Activated T-helper 9 cell treated with anti-CD3 and anti-CD28 coated beads, Interleukin-2, amount 50 U/mL, for 16 hours (primary cell): ENCODE measurements at places on chromosomes 4 and X.

DNA sequence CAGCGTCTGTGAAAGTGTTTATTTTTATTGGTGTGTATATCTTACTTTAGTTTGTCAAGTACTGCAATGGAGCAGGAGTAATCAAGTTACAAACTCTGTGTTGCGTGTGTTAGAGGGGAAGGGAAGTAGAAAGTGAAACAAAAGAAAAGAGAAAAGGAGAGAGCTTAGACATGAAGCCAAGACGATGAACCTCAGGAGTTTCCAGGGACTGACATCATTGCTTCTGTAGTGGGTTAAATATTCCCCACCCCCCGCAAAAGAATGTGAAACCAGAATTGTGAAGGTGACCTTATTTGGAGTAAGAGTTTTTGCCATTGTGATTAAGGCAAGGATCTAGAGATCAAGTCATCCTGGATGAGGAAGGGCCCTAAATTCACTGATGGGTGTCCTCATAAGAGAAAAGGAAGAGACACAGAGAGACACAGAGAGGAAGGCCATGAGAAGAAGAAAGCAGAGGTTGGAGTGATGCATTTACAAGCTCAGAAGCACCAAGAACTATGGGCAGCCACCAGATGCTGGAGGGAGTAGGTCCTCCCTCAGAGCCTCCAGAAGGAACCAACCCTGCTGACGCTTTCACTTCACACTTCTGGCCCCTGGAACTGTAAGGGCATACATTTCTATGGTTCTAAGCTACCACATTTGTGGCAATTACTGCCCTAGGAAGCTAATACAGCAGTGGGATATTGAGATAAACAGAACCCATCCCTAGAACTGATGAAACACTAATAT lies 173.6 kb upstream of the SFRP2 start:
- no peak for DNase-seq

- DNase-seq, result no peak
These were observed 64.2 kb upstream of the DIPK2B start for GRCh38 chrX:45264865-45265264.

DNA sequence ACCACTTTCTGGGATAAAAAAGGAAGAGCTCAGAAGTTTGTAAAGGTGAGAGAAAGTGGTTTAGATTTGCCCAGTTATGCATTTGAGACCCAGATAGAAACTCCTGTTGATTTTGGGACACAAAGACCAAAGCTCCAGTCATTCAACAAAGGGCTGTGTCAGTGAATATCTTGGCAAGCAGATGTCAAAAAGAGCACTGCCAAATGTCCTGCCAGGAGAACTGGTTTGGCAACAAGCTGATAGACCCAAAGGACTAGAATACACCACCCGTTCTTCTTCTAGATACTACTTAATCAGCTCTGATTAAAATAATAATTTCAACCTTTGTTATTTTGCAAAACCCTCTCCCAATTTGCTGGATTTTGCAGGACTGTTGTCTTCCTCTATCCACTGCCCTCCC lies 121.4 kb downstream of the NHS start:
- DNase-seq, result no peak

DNA sequence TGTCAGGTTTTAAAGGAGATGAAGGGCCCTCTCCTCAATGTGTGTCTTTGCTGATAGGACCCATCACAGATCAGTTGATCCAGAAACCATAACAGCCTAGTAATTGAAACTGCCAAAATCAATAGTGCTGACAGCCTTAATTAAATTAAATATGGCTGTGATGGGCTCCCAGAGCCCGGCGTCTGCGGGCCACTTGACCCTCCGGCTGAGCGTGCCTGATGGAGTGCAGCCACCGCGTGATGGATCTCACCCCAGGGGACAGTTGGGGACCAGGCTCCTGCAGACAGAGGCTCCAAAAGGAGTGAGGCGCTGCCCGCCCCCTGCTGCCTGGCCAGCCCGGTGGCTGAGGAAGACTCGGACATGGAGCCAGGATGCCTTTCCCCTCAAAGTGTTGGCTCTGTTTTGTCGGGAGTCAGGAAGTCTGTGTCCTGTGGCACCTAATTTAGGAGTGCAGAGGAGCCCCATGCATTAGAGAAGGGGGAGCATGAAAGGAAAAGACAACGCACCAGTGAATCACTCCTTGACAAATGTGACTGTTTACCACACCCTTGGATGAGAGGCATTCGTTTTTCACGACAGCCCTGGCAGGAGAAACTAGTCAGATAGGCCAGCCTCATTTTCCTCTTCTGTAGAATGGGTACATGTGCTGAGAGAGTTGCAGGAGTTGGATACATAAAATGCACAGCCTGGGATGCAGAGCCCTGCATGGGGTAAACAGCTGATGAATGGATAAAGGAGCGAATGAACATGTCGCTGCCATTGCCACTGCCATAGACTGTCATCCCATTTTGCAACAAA lies 40.9 kb upstream of the MSX1 start:
- no peak for DNase-seq

- DNase-seq, result no peak
These were observed 1290.5 kb downstream of the ADGRL3 start for GRCh38 chr4:62490635-62491034.

GRCh38 chr4:104869831-104870230 lies 276.8 kb upstream of the TET2 start:
- DNase-seq, result no peak

DNA sequence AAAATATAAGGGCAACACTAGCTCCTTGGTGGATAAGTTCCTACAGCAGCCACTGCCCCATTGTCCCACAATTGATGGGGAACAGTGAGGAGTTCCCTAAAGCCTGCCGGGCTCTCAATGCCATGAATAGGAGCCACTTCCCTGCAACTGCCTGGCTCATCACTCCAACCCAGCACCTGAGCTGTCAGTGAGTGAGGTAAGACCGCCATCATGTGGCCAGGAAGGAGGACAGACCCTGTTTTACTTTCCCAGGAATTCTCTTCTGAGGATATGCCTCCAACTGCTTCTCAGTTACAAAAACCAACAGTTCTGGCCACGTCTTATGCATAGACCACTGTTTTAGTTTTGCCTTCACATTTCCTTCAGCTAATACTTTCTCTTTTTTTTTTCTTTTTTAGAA lies 45.5 kb downstream of the SRPX start:
- no peak for DNase-seq

GRCh38 chr4:83723609-83724008 lies 187.7 kb downstream of the GPAT3 start:
- DNase-seq, result no peak

DNA sequence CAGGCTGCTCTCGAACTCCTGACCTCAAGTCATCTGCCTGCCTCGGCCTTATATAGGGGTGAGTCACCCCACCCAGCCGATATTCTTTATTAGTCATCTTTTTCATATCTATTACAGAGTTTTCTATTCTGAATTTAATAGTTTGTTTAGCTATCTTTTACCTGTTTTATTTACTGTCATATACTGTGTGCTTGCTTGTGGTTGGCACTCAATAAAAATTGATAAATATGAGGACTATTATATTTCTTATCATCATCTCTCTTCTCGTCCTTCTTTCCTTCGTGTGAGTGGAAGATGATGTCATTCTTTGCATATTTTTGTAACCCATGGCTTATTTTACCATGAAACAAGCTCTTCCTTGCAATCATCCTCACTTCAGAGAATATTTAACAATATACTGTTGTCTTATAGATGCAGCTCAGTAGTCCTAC lies 265.5 kb downstream of the ARHGAP24 start:
- no peak for DNase-seq

- DNase-seq, result no peak
These were observed 173.4 kb downstream of the RTL9 start for GRCh38 chrX:110531873-110532580.

DNA sequence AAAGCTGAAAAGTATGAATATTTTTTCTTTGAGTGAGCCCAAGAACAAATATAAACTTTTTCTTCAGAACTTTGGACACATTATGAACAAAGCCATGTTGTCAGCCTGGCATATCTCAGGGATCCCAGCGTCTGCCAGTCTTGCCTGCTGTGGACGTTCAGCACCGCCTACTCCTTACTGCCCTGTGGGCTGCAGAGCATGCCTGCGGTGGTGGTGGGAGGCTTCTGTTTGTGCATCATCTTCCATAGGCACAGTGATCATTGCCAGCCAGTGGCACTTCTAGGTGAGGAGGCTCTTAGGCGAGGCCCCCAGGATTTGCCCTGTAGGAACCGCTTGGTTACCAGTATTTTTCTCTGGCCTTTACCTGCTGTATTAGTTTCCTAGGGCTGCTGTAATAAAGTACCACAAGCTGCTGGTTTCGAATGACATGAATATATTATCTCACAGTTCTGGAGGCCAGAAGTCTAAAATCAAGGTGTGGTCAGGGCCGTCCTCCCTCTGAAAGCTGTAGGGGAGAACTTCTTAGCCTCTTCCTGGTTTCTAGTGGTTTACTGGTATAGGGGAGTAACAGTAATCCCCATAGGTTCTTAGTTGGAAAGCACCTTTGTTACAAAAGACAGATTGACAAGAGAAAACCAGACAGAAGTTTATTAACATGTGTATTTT lies 15.4 kb downstream of the ANXA3 start:
- DNase-seq, result no peak

DNA sequence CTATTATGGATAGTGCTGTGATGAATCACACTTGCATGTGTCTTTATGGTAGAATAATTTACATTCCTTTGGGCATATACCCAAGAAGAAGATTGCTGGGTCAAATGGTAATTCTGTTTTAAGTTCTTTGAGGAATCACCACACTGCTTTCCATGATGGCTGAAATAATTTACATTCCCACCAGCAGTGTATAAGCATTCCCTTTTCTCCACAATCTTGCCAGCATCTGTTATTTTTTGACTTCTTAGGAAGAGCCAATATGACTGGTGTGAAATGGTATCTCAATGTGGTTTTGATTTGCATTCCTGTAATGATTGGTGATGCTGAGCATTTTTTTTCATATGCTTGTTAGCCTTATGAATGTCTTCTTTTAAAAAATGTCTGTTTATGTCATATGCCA lies 1120.2 kb downstream of the ARAP2 start:
- DNase-seq, result no peak

DNA sequence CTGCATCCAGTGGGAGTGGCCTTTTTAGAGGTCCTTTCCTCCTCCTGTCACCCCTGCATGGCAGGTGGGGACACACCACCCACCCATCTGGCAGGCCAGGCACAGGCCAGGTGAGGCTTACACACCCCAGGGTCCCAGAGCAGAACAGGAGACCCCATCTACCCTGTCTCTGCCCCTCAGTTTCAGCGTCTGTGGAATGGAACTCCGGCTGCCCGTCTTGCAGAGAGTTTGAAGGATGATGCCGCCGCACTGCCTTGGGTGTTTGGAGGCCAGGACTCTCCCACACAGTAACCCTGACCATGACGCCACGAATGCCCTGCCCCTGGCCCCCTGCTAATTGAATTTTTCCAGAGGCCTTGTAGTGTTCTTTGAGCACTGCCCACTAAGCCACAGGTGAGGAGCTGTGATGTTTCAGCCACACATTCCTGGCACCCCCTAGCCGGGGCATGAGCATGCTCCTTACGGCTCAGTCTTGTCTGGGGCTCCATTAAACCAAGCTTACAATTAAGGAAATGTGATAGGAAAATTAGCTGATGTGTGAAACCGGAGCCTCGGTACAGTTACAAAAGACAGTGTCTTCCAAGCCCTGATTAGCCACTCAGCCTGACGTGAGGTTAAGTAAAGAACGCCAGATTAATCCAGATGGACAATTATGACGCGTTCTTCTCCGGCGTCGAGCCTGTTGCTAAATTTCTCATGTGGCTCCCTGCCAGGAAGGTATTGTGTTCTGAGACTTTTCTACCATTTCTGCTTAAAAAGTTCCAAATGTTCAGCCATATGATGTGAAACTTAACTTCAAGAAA lies 39.3 kb downstream of the HMX1 start:
- DNase-seq, result no peak

DNA sequence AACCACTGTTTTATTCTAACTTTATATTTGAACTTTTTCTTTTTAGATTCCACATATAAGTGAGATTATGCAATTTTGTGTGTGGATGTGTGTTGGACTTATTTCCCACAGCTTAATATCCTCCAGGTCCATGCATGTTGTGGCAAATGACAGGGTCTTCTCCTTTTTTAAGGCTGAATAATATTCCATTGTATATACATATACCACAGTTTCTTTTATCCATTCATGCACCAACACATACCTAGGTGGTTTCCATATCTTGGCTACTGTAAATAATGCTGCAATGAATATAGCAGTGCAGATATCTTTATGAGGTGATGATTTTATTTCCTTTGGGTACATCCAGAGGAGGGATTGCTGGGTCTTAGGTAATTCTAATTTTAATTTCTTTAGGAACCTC lies 69.0 kb downstream of the SNCA start:
- DNase-seq, result no peak

GRCh38 chr4:133493776-133494175 lies 344.7 kb downstream of the PCDH10 start:
- no peak for DNase-seq

- no peak for DNase-seq
These were observed 53.2 kb upstream of the C4orf54 start for GRCh38 chr4:99710681-99711345.

GRCh38 chrX:25175743-25176142 lies 160.0 kb upstream of the ARX start:
- no peak for DNase-seq

DNA sequence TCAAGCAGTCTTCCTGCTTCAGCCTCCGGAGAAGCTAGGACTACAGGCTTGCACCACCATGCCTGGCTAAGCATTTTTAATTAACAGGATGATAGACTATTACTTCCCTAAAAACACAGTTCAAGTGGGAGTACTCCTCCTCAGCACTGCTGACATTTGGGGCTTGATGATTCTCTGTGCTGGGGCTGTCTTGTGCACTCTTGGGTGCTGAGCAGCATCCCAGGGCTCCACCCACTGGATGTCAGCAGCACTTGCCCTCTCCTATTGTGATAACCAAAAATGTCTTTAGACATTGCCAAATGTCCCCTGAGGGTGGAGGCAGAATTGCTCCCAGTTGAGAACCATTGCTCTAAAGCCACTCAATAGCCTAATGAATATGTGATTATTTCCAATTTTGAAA lies 60.4 kb downstream of the CLCN4 start:
- DNase-seq, result no peak

- no peak for DNase-seq
These were observed 79.3 kb downstream of the GABRB1 start for GRCh38 chr4:47110546-47111132.

- no peak for DNase-seq
These were observed 993 bp upstream of the CTAG2 start for GRCh38 chrX:154654372-154654771.

DNA sequence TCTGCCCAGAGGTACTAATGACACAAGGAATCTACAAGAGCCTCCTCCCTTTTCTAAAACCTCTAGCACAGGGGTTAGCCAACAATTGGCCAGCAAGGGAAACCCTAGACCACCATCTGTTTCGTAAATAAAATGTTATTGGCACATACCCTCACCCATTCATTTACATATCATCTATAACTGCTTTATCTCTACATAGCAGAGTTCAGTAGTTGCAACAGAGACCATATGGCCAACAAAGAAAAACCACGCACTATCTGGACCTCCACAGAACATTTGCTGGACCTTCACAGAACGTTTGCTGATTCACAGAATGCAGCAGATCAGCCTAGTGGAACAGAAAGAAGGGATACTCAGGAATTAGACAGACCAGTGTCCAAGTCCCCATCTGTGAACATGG lies 9.4 kb downstream of the SLC2A9 start:
- no peak for DNase-seq
